ENCODE measurements at places on chromosomes 2 and 18.

DNA sequence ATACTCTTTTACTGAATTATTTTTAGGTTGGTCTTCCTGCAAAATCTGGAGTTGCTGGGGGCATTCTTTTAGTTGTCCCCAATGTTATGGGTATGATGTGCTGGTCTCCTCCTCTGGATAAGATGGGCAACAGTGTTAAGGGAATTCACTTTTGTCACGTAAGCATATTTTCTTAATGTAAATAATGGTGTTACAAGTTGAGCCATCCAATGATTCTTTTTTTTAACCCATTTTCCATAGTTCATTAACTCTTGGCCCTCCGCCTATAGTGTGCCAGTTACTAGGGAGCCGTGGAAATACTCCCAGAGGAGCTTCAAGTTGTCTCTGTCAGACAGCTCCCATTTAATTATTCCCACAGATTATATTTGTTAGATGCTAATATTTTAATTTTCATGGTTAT, 49.8 kb downstream of the GLS start:
- H3K27ac ChIP-seq = no peak overlapping the region
- peaks cover 39% of the 10 kb centered on the region for H3K36me3 ChIP-seq
- no peak for DNase-seq
- no peak overlapping the region for H3K4me3 ChIP-seq
- H3K27me3 ChIP-seq = no peaks in the 10 kb centered on the region

DNA sequence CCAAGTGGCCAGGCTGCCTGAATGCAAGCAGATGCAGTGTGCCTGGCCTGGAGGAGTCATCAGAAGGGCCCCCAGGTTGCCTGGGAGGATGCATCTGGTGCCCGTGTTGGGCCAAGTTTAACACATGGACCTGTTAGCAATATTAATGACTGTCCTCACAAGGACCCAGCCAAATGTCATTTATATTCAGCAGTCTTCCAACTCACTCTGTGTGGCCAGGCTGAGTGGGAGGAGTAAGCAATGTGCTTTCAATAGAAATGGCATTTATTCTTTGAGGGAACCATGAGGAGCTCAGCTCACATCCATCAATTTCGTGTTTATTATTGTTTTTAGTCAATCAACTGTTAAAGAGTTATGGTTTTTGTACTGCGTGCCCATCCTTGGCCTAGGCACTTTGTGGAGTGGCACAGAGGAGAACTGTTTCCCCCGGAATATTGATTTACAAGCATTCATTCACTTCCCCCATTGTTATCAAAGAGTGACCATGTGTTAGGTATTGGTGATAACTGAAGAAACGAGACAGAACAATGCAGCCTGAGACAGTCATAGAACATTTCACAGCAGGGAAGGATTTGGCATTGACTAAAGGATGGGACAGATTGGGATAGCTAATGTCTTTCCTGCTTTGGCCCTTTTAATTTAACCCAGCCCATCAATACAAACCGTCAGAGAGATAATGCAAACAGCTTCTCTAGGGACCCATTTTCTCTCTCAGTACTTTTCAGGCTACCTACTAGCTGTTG, 725.2 kb downstream of the TSN start:
- no peak overlapping the region for H3K27ac ChIP-seq
- DNase-seq = no peak
- no peaks in the 10 kb centered on the region for H3K36me3 ChIP-seq
- H3K4me1 ChIP-seq = no peaks in the 10 kb centered on the region
- no peaks in the 10 kb centered on the region for H3K27me3 ChIP-seq

DNA sequence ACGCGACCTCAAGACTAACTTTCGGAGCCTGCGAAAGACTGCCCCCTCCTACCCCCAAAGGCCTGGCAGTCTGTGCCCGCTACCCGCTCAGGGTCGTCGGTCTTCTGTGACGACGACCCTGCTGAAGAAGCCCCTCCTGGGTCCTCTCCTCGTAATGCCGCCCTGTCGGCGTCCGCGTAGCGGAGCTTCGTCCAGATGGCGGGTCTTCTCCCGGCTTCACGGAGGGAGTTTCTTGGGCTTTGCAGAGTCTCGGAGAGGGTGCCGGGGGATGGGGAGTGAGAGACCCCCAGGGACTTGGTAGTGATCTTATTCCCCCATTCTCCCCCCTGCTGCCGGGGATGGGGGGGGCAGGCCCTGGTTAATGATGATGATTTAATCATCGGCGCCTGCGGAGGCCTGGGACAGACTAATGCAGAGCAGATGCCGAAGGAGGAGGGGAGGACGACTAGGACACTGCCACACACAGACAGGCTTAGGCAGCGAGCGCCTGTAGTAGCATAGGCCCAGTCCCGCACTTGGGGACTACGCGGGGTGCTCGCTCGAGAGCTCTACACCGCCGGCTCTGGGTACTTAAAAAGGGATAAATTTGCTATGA, 528 bp upstream of the PCGF1 start:
- peaks cover 27% of the 10 kb centered on the region for H3K27me3 ChIP-seq
- H3K36me3 ChIP-seq = peaks cover 26% of the 10 kb centered on the region
- no peak for DNase-seq
- peak overlapping the region; percentile 96 for H3K4me3 ChIP-seq

DNA sequence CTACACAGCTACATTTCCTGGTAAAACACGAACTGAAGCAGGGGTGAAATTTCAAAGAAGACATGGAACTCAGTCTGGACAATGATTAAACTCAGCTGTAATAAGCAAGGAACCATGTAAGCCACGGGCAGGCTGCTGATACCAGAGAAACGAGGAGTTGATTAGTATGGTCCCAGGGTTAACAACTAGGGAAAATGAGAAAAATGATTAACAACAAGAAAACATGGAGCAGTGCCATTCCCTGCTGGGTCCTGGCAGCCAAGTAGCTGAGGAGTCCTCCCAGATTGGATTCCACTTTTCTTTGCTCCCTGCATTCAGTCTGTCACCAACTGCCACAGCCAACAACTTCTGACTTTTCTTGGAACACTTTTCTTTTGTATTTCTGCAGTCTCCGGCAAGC, 517.0 kb upstream of the KLHL29 start:
- H3K4me1 ChIP-seq = no peaks in the 10 kb centered on the region
- no peak overlapping the region for H3K4me3 ChIP-seq
- H3K36me3 ChIP-seq = no peaks in the 10 kb centered on the region
- DNase-seq = no peak

DNA sequence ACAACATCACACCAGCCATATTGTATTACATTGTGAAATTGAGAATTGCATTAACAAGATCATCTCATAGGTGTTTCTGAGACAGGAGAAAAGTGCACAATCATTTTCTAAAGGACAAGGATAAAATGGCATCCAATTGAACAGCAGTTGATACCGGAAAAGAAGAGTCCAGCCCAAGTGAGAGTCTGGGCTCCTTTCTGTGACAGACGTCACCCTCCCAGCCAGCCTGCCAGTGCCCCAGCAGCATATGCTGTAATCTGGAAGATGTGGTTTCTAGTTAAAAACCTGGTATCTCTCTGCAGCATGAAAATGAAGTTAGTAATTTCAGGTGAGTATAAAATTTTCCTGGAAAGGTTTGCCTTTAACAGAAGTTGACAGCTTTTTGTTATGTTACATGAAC, 1531.7 kb upstream of the PIK3C3 start:
- H3K4me3 ChIP-seq = no peak overlapping the region
- no peaks in the 10 kb centered on the region for H3K27me3 ChIP-seq
- H3K4me1 ChIP-seq = no peaks in the 10 kb centered on the region
- H3K27ac ChIP-seq = no peak overlapping the region

- no peak overlapping the region for H3K4me3 ChIP-seq
- H3K27ac ChIP-seq = no peak overlapping the region
- no peaks in the 10 kb centered on the region for H3K36me3 ChIP-seq
- no peak for DNase-seq
Observed at GRCh38 chr18:45556222-45556621, 59.1 kb upstream of the SLC14A2 start.
